ENCODE measurements at places on chromosomes 6 and 20.

- DNase-seq, result peak; percentile 25
These were observed 96.0 kb upstream of the LOC128125822 start for GRCh38 chr6:63476302-63476701.

GRCh38 chr6:152170702-152171667 lies 363.5 kb downstream of the ESR1 start:
- peak; percentile 6 for DNase-seq

- DNase-seq, result no peak
These were observed 104.8 kb downstream of the MAFB start for GRCh38 chr20:40584130-40584809.

DNA sequence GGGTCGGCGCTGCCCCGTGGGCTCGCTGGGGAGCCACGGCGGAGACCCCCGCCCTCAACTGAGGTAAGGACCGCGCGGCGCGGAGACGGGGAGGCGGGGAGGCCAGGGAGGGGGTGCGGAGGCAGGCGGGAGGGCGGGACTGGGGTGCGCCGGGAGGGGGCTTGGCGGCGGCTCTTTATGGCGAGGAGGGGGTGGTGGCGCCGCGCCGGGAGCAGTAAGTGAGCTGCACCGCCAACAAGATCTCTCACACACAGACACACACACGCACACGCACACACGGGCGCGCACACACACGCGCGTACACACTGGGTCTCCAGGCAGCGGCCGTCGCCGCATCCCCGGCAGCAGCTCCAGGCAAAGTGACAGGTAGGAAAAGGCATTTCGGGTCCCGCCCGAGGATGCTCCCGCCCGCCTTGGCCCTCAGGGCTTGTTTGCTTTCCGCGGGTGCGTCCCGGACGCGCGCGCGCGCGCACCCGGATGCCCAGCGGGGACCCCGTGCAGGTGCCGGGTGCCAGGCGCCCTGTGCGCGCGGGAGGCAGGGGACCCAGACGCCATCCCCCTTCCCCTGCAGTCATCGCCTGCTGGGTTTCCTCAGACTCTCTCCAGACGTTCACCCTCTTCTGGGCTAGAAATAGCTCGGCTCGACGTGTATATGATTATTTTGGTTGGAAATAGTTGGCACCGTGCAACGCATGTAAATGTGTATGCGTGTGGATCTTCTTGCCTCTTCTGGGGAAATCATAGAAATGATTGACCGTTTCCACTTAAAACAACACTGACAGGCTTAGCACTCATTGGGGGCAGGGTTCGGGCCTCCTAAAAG lies at the start of gene PLCB4:
PLCB4 (plus strand) TSS at position 247 of the 823 bp plus-strand sequence. CDS start 238,728 bp downstream, outside the sequence.
- DNase-seq, result peak; percentile 56

- DNase-seq, result no peak
These were observed 22.2 kb downstream of the PSMG4 start for GRCh38 chr6:3280866-3281465.

- DNase-seq, result peak; percentile 38
These were observed 67.9 kb upstream of the RNF24 start for GRCh38 chr20:4083098-4083865.

GRCh38 chr6:106820412-106820852 lies 154.1 kb downstream of the CD24 start:
- no peak for DNase-seq
